Effector CD8-positive, alpha-beta T cell (primary cell): ENCODE measurements at places on chromosomes 16 and 17.

DNA sequence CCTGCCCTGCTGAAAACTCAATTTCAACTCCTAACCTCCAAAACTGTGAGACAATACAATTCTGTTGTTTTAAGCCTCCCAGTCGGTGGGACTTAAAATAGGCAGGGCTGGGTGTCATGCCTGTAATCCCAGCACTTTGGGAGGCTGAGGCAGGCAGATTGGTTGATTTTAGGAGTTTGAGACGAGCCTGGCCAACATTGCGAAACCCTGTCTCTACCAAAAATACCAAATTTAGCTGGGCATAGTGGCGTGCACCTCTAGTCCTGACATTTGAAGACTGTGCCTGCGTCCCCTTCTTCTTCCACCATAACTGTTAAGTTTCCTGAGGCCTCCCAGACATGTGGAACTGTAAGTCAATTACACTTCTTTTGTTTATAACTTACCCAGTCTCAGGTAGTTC, 36.0 kb upstream of the ATF7IP2 start:
- no peak for DNase-seq

DNA sequence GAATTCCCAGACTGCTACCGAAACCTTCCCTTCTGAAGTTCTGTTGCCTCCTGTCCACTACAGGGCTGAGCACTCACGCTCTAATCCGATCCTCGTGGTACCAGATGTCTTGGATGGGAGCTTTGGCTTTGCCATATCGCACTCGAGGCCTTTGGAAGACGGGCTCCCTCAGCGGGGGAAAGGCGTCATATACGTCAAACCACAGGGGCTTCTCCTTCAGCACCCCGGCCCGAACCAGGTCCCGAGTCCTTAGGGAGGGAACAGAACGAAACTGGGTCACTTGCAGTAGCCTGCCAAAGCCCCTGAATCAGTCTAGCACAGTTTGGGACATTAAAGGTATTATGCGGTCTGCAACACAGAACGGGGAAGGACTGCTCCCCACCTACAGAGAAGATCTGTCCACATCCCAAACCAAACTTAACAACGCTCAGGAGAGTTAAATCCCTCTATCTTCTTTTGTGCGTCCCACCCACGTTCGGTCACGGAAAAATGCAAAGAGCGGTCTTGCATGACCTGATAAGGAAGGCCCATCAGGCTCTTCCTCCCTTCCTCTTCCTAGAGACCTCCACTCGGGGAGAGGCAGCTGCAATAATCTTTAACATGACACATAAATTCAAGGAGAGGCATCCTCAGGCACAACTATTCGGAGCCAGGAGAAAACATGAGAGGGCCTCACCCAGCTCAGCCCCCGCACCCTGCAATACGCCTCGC, 526 bp downstream of the MRPS23 start:
- DNase-seq, result no peak

GRCh38 chr17:15490634-15491261, 23.3 kb upstream of the CDRT4 start:
- no peak for DNase-seq

- DNase-seq, result no peak
Observed at GRCh38 chr17:38512473-38513058, 84.3 kb downstream of the ARHGAP23 start.

DNA sequence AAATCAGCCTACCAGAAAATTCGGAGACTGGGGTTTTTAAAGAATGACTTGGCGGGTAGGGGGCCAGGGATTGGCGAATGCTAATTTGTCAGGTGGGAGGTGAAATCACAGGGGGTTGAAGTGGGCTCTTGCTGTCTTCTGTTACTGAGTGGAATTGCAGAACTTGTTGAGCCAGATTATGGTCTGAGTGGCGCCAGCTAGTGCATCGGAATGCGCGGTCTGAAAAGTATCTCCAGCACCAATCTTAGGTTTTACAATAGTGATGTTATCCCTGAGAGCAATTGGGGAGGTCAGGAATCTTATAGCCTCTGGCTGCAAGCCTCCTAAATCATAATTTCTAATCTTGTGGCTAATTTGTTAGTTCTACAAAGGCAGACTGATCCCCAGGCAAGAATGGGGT, 762 bp upstream of the RBL2 start:
- no peak for DNase-seq

DNA sequence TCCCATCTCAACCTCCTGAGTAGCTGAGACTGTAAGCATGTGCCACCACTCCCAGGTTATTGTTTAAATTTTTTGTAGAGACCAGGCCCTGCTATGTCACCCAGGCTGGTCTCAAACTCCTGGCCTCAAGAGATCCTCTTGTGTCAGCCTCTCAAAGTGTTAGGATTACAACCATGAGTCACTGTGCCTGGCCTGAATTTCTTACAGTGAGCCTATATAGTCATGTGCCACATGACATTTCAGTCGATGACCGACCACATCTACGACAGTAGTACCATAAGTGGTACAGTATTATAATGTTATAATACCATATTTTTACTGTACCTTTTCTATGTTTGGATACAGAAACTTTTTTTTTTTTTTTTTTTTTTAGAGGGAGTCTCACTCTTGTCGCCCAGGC, 195.3 kb downstream of the STX8 start:
- DNase-seq, result no peak

GRCh38 chr17:19336938-19337711, 25.4 kb downstream of the B9D1 start:
- DNase-seq, result no peak
